ENCODE measurements at places on chromosomes 1 and 21.

DNA sequence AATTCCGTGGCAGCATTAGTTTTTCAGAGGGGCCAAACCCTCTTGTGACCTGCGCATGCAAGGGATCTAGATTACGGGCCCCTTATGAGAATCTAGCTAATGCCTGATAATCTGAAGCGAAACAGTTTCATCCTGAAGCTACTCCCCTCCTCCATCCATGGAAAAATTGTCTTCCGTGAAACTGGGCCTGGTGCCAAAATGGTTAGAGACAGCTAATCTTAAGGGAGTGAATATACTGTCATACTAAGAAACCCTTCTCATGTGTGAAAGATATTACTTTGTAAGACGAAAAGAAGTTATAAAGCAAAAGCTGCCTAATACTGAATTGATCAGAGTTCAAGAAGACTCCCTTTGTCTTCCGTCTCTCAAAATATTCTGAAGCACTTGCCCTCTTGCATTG lies 166.3 kb downstream of the DUSP10 start:
- DNase-seq: peak; percentile 36

DNA sequence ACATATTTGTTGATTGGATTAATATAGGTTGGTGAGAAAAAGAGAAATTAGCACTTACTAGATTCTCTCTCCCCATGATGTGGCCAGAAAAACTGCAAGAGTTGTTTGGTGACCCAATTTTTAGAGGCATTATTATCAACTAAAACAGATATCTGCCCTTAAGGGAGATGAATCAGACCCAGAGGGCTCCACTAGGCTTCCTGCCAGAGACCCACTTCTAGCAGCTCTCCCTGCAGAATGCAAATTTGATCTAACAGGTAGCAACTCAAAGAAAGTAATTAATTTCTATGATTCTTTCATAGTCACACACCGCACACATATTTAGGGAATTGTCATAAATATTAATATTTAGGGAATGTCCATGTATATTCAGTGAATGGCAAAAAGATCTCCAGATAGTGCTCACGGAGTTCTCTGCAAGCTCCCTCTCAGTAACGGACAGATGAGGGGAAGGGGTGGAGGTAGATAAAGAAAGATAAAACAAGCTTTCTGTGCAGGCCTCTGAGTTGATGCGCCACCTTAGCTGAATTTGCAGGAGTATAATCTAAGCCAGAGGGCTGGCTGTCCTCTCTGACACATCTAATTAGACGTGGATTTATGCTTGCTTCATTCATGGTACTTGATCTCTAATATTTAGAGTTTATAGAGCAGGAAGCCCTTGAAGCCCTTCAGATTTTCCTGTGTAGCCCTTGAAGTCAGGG lies 84.1 kb upstream of the CCDC190 start:
- no peak for DNase-seq

- DNase-seq: no peak
These were observed 53.8 kb downstream of the PRDM2 start for GRCh38 chr1:13753636-13754402.

DNA sequence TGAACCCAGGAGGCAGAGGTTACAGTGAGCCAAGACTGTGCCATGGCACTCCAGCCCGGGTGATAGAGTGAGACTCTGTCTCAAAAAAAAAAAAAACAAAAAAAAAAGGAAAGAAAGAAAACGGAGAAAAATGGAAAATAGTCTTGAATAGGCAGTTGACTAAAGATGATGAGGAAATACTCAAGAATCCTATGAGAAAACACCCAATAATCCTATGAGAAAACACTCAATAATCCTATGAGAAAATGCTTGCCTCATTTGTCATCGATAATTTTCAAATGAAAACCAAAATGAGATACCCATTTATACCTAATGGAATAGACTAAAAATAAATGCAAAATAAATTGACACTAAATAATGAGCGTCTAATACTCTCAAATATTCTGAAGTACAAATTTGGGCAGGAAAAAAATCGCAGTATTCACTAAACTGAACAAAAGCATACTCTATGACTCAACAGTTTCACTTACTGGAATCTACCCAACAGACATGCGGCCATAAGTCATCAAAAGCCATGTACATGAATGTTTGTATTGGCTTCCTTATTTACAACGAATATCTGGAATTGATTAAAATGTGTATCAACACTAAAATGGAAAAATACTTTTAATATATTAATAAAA lies 733.9 kb upstream of the CHRM3 start:
- DNase-seq: peak; percentile 89

- DNase-seq: no peak
These were observed 55.5 kb downstream of the TLR5 start for GRCh38 chr1:223087291-223088255.

- peak; percentile 68 for DNase-seq
These were observed 43.0 kb downstream of the ATP6V1G3 start for GRCh38 chr1:198497326-198498102.

DNA sequence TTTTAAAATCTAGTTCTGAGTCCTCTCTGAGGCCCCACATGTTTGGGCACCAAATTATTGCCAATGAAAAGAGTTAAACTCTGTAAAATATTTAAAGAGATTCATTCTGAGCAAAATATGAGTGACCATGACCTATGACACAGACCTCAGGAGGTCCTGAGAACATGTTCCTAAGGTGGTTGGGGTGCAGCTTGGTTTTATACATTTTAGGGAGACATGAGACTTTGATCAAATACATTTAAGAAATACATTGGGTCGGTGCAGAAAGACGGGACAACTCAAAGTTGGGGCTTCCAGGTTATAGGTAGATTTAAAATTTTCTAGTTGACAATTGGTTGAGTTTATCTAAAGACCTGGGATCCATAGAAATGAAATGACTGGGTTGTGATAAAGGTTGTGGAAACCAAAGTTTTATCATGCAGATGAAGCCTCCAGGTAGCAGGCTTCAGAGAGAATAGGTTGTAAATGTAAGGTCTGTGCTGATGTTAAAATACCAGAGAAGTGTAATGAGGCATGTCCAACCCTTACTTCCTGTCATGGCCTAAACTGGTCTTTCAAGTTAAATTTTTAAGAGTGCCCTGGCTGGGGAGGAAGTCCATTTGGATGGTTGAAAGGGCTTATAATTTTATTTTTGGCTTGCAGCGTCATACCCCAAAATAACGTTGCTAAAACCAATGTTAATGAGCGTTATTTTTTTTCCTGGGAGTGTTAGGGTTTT lies 274.9 kb downstream of the NUF2 start:
- DNase-seq: no peak
